ENCODE measurements at places on chromosomes 11 and 22. TPM values are rescaled to one million over a fixed set of nuclear protein-coding genes. Genes with fewer than 3 reads are reported as not detected.

TNNI2 gene
- total RNA-seq: 2.4 TPM

PIWIL4 gene
- 2.8 TPM for total RNA-seq

MAPK8IP1 gene
- total RNA-seq: 3.2 TPM

TMPRSS5 gene
- total RNA-seq: 0.84 TPM

OR4C46 gene
- total RNA-seq: not detected

DNA sequence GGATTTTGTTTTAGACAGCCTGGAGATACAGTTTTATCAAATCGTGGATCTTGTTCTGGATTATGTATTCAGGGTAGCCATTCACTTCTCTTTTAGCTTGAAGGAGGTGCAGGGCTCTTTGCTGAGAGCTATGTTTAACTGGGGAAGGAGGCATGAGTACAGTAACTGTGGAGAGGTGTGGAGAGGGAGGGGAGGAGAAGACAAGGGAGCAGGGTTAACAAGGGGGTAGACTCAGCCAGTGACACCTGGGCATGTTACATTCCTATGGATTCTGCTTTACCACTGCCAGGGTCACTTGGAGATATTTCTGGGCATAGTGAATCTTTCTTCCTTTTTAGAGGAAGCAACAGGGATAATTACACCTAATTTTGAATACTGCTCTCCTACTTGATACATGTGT is 536.0 kb downstream of the TMEM135 start:
- DNase-seq: no peak

DNA sequence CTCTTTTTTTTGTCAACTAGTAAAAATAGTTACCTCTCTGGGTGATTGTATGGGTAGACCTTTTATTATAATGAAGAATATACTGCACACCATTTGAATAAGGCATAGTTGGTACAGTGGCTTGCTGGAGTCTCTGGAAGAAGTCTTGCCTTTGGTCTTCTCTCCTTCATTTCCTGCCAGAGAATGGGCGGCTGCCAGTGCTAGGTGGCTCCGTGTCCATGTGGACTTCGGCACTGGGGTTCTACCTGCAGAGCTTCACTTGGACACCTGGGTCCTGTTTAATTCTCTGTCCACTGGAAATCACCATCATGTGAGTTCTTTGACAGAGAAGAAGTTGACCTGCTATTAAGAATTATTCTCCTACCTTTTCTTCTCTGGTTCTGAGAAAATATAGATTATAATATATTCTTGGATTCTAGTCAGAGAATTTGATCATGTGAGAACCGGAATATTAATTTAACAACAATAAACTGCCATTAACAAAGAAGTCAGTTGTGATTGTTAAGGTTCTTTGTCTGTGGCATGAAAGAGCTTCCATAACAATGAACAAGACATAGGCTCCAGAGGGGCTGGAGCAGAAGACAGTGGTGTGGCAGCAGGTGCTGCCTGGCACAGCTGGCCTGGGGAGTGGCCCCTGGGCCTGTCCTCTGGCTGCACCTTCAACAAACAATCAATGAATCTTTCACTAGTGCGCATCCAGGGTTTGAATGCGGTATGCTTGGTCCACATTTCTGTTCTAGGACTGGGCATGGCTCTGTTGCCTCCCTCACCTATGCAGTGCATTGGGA is 77.5 kb downstream of the PPFIBP2 start:
- DNase-seq: no peak

GRCh38 chr11:23010790-23011335 is 150.6 kb upstream of the CCDC179 start:
- DNase-seq: no peak

DNA sequence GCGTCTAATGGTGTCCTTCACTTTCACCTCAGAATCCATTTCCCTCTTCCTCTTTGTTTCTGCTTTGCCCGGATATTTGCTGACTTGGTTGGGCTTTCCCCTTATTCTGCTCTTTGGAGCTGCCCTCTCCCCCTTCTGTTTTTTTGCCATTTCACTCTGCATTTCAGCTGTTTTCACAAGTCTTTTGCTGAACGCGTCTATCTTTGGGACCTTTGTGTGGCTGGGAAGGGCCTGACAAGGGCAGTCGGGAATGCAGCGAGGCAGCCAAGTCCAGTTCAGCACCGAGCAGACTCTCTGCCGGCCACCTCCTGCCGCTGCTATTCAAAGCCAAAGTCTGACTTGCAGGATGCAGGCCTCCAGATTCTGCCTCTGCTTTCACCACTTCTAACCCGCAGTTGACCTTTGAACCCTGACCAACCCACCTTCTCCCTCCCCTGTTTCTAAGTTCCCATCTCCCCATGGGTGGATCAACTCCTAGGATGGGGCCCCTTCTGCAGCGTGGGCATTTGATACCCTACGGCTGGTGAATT is 38.2 kb downstream of the FEZ1 start:
- no peak for DNase-seq

- no peak for DNase-seq
Measured at GRCh38 chr11:12214751-12215150, 104.4 kb downstream of the MICAL2 start.

Data from omental fat pad (tissue), 4 donors.